ENCODE measurements at places on chromosomes 16 and 17.

GRCh38 chr17:4631836-4632580 lies 9.5 kb downstream of the ALOX15 start:
- no peak for DNase-seq

- no peak for DNase-seq
These were observed 9.0 kb upstream of the ADORA2B start for GRCh38 chr17:15935891-15936290.

DNA sequence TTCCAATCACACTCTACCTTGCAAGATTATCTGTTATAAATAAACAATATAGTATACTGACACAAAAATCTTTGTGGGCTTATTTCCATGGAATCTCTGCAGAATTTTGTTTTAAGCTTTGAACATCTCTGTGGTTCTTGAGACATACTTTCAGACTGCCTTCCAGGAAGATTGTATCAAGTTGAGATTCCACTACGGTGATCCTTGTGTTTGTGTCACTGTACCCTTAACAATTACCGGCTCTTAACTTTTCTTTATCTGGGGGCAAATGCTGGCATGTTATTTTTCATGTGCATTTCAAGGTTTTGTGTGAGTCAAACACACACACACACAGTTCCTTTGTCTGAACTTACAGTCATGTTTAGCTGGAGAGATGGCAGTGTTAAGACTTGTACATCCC lies 472.7 kb upstream of the HSBP1 start:
- DNase-seq: no peak

GRCh38 chr16:88816736-88817535 lies 5.2 kb upstream of the APRT start:
- no peak for DNase-seq

DNA sequence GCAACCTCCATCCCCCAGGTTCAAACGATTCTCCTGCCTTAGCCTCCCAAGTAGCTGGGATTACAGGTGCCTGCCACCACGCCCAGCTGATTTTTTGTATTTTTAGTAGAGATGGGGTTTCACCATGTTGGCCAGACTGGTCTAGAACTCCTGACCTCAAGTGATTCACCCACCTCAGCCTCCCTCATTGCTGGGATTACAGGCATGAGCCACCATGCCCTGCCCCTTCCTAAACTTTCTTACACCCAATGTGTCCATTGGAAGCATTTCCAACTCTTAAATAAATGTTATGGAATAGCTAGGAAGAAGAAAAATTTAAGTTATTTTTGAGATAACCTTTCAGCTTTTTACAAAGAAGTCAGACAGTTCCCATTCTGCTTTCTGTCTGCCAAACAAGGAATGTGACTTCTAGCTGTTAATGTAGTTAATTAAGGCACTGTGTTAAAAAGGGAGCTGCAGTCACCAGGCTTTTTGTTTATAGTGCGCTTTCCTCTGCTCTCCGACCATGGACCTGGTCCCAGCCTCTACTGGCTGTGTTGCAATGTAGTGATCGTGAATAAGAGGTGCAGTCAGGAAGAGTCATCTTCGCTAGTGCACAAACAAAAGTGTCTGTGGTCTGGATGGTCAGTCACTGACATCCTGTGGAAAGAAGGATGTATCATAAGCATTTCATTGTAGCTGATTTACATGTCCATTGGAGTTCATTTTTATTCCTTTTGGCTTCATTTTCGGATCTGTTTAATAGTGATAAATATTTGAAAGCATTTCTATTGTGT lies 39.7 kb downstream of the USP10 start:
- DNase-seq: no peak

GRCh38 chr17:20187049-20187448 lies 177.9 kb downstream of the SPECC1 start:
- DNase-seq: no peak

DNA sequence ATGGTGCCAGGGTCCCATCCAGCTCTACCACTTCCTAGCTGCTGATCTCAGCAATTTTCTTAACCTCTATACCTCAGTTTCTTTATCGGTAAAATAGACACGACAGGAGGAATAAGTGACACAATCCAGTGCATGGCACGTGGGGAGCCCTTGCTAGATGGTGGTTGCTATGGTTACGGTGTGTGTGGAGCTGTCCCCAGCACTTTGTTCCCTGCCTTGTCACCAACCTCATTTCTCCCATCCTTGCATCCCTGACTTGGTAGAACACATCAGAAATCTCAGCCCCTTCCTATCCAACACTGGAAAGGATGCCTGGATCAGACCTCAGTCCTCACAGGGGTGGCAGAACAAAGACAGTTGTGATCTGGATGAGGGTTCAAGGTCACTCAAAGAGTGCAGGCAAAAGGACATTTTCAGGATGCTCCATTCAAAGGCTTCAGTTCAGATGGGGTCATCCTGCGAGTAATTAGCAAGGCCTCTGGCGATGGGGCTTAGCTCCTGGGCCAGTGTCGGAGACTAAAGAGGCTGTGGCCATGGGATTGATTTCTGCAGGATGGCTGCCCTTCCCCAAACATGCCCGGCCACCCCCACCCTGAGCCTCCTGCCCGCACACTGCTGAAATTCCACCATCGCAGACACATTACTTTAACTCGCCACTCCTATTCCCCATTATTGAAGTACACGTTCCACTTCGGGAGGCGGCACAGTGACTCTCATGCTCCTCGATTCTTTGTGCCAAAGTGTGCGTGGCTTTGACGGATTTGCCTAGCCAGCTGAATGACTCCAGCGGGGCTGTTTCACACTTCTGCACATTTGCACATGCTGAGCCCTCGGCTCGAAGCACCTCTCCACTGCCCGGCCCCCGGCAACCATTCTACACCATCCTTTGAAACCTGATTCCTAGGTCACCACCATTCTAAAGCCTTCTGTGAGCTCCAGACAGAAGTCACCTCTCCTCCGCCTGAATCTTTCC lies 40.3 kb downstream of the WNT3 start:
- DNase-seq: no peak

DNA sequence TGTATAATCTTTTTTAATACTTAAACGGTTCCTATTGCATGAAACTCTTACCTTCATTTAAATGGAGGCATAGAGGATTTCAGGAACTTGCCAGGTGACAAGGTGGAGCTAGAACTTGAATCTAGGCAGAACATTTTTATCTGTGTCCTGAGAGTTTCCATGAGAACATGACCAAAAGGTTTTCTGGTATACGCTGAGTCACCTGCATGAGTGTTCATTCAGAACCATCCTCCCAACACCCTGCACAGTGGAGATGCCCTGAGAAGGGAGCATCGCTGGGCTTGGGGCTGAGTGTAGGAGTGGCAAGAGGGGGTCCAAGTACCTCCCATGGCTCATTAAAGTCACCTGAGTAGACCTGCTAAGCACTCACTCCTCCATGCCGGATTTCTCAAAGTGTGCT lies 169.7 kb upstream of the CACNG5 start:
- DNase-seq: no peak

- no peak for DNase-seq
These were observed 26.9 kb upstream of the OSGIN1 start for GRCh38 chr16:83925957-83926725.

DNA sequence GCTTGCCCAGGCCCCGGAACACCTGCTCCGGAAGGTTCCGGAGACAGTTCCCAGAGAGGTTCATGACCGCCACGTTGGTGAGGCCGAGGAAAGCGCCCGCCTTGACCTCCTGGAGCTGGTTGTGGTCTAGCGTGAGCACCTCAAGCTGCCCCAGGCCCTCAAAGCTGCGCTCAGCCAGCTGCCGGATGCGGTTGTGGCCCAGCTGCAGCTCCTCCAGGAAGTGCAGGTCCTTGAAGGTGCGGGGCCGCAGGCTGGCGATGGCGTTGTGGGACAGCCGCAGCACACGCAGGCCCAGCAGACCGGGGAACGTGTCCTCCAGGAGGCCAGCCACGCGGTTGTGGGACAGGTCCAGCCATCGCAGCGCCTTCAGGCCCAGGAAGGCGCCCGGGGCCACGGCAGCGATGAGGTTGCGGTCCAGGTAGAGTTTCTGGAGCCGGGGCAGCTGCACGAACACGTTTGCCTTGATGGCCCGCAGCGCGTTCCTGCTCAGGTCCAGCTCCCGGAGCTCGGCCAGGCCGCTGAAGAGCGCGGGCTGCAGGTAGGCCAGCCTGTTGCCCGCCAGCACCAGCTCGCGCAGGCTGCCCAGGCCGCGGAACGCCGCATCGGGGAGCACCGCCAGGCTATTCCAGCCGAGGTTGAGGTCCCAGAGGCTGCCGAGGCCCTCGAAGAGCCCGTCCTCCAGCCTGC lies 2.1 kb downstream of the IGFALS start:
- DNase-seq: no peak

DNA sequence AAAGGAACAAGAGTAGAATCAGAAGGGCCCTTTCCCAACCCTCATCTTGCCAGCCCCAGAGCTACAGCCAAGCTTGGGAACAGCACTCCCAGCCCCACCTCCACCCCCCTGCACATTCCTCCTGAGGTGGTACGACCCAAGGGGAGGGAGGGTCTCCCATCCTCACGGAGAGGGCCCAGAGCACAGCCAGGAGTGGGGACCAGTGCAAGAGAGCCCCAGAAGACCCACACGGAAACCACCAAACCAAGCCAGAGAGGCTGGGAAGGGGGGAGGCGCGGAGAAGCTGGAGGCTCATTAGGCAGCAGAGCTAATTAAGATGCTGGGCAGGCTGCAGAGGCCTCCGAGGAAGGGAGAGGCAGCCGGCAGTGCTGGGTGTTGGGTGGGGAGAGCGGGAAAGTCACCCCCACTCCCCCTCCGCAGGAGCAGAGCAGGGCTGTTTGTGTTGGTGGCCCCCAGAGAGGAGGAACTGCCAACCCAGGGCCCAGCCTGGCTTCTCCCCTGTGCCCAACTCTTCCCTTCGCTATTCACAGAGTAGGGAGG lies 2.4 kb downstream of the CACNB1 start:
- DNase-seq: no peak

All from NCI-H774 (cell line).